Mesothelial cell of epicardium (in vitro differentiated cells): ENCODE measurements at places on chromosomes 1 and 21. TPM values are rescaled to one million over a fixed set of nuclear protein-coding genes. Genes with fewer than 3 reads are reported as not detected.

- no peak overlapping the region for H3K27ac ChIP-seq
- DNase-seq, result no peak
- H3K36me3 ChIP-seq, result no peaks in the 10 kb centered on the region
- H3K27me3 ChIP-seq, result peaks cover 5% of the 10 kb centered on the region
Observed at GRCh38 chr1:90809093-90809492, 92.0 kb upstream of the BARHL2 start.

DNA sequence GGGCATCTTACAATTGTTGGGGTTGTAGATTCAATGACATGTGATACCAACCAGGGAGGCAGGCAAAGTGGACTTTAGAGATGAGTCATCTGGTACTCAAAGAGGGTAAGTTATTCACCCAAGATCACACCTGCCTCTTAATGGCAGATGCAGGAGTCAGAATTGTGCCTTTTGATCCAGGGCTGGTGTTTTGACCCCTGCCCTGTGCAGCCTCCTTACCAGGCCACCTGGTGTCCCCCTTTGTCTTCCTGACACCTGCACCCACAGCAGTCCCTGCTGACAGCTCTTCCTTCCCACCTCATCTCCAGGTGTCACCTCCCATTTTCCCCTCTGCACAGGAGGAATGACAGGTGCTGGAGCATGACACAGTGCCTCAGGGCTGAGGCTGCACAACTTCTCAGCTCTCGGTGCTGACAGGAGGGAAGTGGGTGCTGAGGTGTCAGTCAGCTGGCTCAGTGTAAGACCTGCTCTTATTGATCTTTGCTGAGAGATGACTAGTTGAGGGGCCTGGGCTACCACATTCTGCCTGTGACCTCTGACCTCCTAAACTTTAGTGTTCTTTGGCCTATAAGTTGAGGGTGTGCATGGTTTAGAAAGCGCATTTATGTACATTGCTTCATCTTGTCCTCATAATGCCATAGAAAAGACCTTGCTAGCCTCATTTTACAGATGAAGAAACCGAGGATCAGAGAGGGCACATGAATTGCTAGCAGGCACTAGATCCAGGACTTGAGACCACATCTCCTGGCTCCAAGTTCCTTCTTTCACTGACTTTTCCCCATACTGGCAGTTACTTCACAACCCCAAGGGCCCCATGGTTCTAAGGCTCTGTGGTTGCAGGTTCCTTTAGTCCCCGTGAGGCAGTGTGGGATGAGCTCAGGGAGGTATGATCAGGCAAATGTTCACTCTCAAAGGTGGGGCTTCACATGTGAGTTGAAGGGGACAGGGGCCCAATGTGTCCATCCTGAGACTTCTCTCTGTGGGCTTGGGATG, 31.3 kb downstream of the CACNA1E start:
- no peaks in the 10 kb centered on the region for H3K36me3 ChIP-seq
- H3K27ac ChIP-seq, result no peak overlapping the region
- H3K4me3 ChIP-seq, result no peak overlapping the region
- peaks cover 57% of the 10 kb centered on the region for H3K27me3 ChIP-seq
- no peak for DNase-seq
- no peaks in the 10 kb centered on the region for H3K4me1 ChIP-seq

- H3K36me3 ChIP-seq, result peaks cover 8% of the 10 kb centered on the region
- H3K4me1 ChIP-seq, result peaks cover 13% of the 10 kb centered on the region
- no peak overlapping the region for H3K4me3 ChIP-seq
Observed at GRCh38 chr1:236039740-236040685, 24.9 kb downstream of the NID1 start.

DNA sequence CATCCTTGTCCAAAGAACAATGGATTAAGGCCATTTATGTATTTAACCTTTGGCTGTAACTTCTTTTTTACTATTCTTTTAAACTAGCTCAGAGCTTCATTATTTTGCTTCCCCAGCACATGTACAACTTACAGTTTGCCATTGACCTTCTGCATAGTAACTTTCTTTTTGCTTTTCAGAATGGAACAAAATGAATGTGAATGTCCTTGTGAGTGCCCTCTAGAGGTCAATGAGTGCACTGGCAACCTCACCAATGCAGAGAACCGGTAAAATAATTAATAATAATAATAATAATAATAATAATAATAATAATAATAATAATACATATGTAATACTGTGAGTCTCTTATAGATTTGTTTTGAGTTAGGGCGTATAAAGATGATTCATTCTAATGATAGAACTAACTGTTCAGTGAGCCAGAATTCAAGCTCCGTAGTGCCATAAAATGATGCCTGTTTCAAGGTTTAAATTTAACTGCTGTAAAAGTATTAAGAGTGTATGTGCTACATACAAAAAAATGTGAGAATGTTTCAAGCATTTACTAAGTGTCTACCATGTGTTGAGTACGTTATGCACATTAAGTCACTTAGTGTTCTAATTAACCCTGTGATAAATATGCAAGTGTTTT, 69.0 kb upstream of the RAVER2 start:
- no peaks in the 10 kb centered on the region for H3K27me3 ChIP-seq
- no peak overlapping the region for H3K27ac ChIP-seq
- no peak overlapping the region for H3K4me3 ChIP-seq
- no peaks in the 10 kb centered on the region for H3K4me1 ChIP-seq
- H3K36me3 ChIP-seq, result peaks cover 19% of the 10 kb centered on the region
- DNase-seq, result no peak

GRCh38 chr1:36835696-36836095, 198.6 kb downstream of the GRIK3 start:
- H3K27ac ChIP-seq, result no peak overlapping the region
- DNase-seq, result no peak
- peaks cover 45% of the 10 kb centered on the region for H3K27me3 ChIP-seq
- H3K4me3 ChIP-seq, result no peak overlapping the region

- H3K4me3 ChIP-seq, result peak overlapping the region; percentile 30
- H3K27ac ChIP-seq, result peak overlapping the region; percentile 95
- H3K36me3 ChIP-seq, result no peaks in the 10 kb centered on the region
- H3K4me1 ChIP-seq, result peaks cover 81% of the 10 kb centered on the region
- H3K27me3 ChIP-seq, result no peaks in the 10 kb centered on the region
Observed at GRCh38 chr1:172180501-172181285, 239.8 kb upstream of the C1orf105 start.

ZNF593OS gene
- total RNA-seq, result not detected in 3 replicates

- no peak overlapping the region for H3K4me3 ChIP-seq
- H3K36me3 ChIP-seq, result no peaks in the 10 kb centered on the region
- no peaks in the 10 kb centered on the region for H3K27me3 ChIP-seq
- DNase-seq, result no peak
Observed at GRCh38 chr1:228989992-228990827, 254.9 kb downstream of the RHOU start.

RIPPLY3 gene
- 0.22 to 0.54 TPM (median 0.38 TPM) in 3 replicates for total RNA-seq

ICOSLG gene
- 3.8 to 4.4 TPM (median 4.2 TPM) in 3 replicates for total RNA-seq

CFH gene
- total RNA-seq, result 8.7 to 11.4 TPM (median 8.8 TPM) in 3 replicates

DNA sequence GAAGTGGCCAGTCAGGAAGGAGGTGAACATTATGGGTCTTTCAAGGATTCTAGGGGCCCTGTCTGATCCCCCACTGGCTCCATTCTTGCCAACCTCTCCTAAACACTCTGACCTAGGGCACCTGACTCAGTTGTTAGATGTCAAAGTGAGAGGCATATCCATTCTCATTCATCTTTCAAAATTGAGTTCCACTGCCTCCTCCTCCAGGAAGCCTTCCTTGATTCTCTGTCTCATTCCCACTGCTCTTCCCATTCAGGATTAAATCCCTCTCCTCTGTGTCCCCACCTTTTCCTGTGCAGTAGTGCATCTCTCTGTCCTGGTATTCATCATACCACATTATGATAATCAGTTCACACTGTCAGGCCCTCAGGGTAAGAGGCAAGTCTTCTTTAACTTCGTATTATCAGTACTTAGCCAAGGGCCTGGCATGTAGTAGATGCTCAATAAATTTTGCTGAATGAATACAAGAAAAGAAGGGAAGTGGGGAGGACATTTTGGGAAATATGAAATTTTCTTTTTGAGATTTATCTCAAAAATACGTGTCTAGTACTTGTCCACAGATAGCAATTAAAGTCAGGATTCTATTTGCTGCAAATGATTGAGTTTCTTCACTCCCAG, 61.8 kb upstream of the ITPKB start:
- no peak overlapping the region for H3K4me3 ChIP-seq
- H3K4me1 ChIP-seq, result peaks cover 6% of the 10 kb centered on the region
- no peaks in the 10 kb centered on the region for H3K27me3 ChIP-seq
- DNase-seq, result no peak
- H3K36me3 ChIP-seq, result no peaks in the 10 kb centered on the region

DNA sequence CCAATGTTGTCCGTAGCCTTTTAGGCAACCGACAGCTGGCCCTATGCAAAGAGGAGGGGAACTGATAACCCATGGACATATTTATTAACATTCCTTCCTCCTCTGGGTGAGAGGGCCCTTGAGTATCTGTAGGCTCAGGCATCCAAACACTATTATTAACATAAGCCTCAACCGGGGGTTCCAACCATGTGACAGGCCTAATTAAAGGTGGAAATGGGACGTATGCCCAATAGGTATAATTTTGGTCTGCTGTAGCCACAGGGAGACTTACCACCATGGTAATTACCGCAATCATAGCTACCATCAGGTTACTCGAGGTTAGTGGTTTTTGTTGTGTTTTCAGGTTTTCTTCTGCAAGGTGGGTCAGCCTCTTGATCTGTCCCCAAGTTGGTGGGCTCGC, 5.3 kb downstream of the DAP3 start:
- no peaks in the 10 kb centered on the region for H3K27me3 ChIP-seq
- H3K4me1 ChIP-seq, result peaks cover 32% of the 10 kb centered on the region
- no peak for DNase-seq
- no peak overlapping the region for H3K4me3 ChIP-seq
- H3K36me3 ChIP-seq, result peaks cover 68% of the 10 kb centered on the region
- H3K27ac ChIP-seq, result no peak overlapping the region

- DNase-seq, result no peak
- H3K4me3 ChIP-seq, result peak overlapping the region; percentile 98
- peaks cover 2% of the 10 kb centered on the region for H3K36me3 ChIP-seq
- peaks cover 21% of the 10 kb centered on the region for H3K4me1 ChIP-seq
- H3K27ac ChIP-seq, result peak overlapping the region; percentile 98
Observed at GRCh38 chr1:246566813-246567645, 773 bp downstream of the CNST start.

GBP6 gene
- total RNA-seq, result 0.07 to 0.13 TPM (median 0.09 TPM) in 3 replicates

DNA sequence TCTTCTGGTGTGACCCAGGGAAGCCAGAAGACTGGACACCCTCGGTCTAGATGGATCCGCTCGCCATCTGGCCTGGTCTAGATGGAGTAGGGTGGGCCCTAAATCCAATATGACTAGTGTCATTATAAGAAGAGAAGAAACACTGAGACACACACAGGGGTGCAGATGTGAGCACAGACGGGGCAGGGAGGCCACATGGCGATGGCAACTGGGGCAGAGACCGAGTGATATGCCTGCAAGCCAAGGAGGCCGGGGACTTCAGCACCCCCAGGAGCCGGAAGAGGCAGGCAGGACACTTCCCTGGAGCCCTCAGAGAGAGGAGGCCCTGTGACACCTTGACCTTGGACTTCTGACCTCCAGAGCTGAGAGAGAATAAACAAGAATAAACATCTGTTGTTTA, 5.6 kb upstream of the TFF3 start:
- no peaks in the 10 kb centered on the region for H3K36me3 ChIP-seq
- DNase-seq, result no peak
- no peak overlapping the region for H3K27ac ChIP-seq
- no peak overlapping the region for H3K4me3 ChIP-seq

DNA sequence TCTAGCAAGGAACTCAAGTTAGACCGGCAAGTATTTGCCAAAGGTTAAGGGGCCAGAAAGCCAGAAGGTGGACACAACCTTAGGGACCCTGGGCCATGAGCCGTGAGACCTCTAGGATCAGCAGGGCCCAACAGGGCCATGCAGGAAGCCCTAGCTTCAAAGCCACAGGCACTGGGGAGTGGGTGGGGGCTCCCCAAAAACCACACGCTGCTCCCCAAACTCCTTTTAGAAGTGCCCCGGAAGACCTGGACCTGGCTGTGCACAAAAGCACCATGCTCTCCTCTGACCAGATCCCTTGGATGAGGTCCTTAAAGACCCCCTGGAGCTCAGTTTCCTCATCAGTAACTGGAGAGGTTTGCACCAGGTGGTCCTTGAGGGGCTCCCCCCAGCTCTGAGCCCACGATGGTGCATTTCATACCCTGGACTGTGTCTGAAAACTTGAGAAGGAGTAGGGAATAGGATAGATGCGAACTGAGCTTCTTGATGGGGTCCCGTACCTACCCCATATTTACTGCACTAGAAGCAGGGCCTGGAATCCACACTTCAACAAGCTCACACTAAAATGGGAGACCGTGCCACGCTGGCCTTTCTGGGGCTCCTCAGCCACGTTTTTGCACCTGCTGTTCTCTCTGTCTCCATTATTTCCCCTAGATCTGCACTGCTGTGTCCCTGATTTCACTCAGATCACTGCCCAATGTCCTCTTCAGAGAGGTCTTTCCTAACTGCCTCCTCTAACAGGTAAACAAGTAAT, 40.6 kb upstream of the LBR start:
- no peak for DNase-seq
- H3K4me1 ChIP-seq, result peaks cover 13% of the 10 kb centered on the region
